Mucosa of gallbladder (tissue), 1 donor: ENCODE measurements at places on chromosomes 3 and 15. TPM values are rescaled to one million over a fixed set of nuclear protein-coding genes. Genes with fewer than 3 reads are reported as not detected.

- DNase-seq, result no peak
These were observed 118.7 kb downstream of the NUP210 start for GRCh38 chr3:13301286-13301987.

GRCh38 chr3:190537146-190537545 is 23.3 kb downstream of the IL1RAP start:
- no peak for DNase-seq

- DNase-seq, result no peak
These were observed 514.4 kb downstream of the FGF12 start for GRCh38 chr3:192212979-192213378.

DNA sequence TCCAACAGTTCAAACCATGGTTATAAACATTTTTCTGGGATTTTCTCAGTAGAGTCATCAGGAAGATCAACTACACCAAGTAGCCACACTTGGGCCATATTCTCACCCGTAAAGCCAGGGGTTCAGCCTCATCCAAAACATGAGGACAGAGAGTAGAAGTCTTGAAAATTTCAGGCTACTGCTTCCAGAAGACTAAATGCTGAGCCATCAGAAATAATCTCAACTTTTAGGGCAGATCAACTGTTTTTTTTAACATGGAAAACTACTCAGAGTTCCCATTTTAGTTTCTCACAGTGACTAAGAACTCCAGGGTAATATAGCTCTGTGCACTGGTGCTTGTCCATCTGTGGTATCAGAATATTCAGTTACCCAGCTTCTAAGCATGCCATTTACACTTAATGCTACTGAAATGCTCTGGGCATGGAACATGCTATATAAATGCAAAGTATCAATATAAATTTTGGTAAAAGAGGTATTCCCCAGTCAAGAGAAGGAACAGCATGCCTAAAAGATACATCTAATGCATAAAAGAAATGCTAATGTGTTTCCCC is 300.1 kb upstream of the LRRN1 start:
- DNase-seq, result no peak

CRYGS gene
- 2.7 TPM for total RNA-seq

CCDC191 gene
- total RNA-seq, result 7.2 TPM
